ENCODE measurements at places on chromosomes 5 and 9.

GRCh38 chr9:136345281-136346156 lies 18.0 kb downstream of the DNLZ start:
- no peak for DNase-seq

DNA sequence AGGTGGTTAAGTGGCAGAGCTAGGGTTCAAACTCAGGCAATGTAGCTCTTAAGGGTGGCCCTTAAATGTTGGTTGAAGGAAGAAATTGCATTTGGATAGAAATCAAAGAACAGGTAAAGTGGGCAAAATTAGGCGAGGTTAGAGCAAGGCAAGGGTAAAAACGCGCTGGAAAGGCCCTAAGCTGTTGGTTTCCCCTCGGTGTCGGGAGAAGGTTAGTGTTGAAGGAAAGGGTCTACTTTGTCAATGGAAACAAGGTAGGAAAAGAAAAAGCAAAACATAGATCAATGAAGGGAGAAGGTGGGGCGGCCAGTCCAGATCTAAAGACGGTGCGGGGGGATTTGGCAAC lies 431 bp downstream of the FASTKD3 start:
- no peak for DNase-seq

DNA sequence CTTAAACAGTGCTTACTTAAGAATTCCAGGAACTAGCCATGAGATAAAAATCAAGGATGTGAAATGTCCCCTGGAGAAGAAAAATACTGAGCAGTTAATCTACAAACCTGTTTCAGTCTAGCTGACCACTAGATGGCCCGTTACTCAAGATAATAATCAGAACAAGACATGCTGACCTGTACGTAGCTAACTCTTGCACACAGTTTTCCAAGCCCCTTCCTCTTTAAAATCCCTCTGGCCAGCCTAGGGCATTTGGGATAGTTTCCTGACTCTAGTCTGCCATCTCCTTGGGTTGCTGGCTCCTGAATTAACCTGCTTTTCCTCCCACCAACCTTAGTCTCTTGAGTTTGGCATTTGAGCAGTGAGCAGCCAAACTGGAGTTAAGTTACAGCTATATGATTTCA lies 59.2 kb upstream of the TRAF1 start:
- no peak for DNase-seq

DNA sequence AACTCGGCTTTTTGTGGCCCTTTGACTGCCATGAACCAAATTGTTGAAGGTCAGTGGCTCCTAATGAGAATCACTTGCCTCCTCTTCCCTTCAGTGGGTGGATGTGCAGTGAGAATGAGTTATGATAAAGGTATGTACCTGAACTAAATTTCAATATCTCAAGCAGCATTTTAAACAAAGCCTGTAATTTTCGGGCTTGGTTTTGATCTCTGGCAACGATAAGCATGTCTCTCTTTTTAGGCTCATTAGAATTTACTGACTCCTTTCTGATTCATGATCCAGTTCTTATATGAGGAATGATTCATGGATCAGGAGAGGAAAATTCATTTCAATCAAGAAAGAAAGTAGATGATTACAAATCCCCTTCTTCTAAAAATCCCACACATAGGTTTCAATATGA lies 305.5 kb downstream of the ARRDC3 start:
- DNase-seq: no peak

- DNase-seq: no peak
Measured at GRCh38 chr5:81783401-81783800, 32.5 kb upstream of the SSBP2 start.

DNA sequence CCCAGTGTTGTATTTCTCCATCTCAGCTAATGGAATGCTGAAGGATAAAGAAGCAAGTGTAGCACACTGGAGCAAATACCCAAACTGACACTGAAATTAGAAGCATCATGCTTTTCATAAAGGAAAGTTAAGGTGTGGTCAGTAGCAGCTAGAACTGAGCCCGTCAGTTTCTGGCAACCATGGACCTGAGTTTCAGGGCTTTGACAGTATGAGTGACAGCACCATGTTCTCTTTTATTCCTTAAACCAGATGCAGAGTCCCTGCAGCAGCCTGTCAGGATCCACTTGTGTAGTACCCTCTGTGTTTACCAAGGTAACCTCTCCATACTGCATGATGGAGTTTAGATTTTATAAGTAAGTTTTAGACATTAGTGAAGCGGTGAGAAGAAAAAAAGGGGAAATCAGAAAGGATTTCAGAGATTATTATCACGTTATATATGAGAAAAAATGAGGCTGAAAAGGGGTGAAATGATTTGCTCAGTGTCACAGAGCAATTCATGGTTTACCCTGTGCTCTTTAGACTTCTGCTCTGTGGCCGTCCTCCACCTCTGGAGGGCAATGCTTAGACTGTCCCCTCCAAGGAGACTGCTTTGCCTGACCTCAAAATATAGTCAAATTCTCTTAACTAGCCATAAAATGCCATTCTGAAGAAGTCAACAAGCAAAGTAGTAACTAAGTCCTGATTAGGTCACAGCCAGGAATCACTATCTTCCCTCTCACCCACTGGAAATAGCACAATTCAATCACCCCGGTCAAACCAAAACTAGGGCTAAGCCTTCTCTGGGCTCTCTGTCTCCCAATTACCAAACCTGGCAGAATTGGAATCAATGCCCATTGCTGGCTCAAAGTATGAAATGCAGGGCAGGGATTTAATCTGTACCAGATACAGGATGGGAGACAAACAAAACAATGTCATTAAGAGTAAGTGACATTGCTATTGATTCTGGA lies 10.5 kb upstream of the MYOT start:
- DNase-seq: no peak

DNA sequence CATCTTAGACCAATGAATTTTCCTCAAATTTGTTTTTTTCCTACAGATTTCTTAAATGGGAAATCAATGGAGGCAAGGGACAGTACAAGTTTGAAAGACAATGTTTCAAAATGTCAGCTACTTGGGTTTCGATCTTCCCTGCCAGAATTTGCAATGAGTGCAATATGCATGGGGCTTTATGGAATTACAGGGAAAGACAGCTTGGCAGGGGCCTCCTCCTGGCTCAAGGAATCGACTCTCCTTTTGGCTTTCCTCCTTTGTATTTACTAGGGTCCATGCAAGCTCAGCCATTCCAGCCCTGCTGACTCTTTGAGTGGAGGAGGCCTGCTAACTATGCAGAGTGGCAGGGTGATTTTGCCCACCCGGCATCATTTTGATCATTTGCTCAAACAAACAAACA lies 63.2 kb downstream of the MED27 start:
- no peak for DNase-seq

GRCh38 chr5:142547445-142548380 lies 138.2 kb downstream of the FGF1 start:
- no peak for DNase-seq

- no peak for DNase-seq
Measured at GRCh38 chr5:172830876-172831662, 3.0 kb upstream of the ERGIC1 start.

GRCh38 chr9:18761742-18762300 lies 271.2 kb downstream of the SAXO1 start:
- no peak for DNase-seq

DNA sequence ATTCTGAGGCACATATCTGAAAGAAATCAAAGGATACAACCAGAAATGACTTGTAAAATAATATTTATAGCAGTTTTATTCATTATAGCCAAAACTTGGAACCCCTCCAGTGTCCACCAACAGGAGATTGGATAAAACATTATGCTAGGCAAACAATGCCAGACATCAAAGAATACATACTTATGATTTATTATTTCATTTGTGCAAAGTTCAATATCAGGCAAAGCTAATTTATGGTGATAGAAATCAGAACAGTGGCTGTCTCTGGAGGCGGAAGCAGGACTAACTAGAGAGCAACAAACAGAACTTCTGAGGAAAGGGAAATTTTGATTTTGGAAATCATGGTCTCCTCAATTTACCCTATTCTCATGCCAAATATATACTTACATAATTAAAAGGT lies 193.1 kb downstream of the ICE1 start:
- DNase-seq: no peak

DNA sequence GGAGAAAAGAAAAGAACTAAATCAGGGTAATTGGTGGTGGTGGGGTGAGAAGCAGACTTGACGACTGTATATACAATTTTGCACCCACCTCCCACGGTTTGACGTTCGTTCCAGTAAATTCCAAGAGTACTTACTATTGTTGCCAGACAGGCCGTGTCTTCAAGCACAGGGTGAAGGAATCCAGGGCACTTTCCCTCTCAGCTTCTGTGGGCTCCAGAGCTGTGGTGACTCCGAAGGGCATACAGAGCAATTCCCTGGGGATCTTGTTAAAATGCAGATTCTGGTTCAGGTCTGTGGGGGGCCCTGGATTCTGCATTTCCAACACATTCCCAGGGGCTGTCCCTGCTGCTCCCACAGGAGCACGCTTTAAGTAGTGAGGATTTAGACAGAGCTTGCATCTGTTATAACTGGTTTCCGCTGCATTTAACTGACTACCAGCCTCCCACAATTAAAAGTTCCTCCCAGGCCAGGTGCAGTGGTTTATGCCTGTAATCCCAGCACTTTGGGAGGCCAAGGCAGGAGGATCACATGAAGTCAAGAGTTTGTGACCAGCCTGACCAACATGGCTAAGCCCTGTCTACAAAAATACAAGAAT lies 49.3 kb upstream of the FANCC start:
- no peak for DNase-seq

Measured in hematopoietic multipotent progenitor cell treated with erythropoietin and hydrocortisone succinate and interleukin-3 and kit ligand, for 15 days (in vitro differentiated cells).